ENCODE measurements at places on chromosomes 2 and 18.

- DNase-seq: no peak
These were observed 186.8 kb downstream of the ZNF521 start for GRCh38 chr18:25164848-25165811.

DNA sequence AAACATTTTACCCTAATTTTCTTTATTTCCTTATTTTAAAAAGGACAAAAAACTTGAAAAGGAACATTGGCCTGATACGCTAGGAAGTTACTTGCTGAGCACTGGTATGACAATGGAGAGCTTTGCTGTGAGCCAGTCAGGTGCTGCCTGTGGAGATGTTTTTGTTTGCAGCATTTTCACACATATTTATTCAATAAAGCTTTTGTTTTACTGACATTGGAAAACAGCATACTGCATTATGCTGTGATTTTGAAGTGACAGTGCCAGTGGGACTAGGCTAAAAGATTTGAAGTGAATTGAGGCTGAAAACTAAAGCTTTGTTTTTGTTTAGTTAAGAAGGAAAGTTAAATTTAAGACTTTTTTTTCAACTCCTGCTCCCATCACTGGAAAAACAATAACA, 470.7 kb upstream of the ZEB2 start:
- DNase-seq: no peak

DNA sequence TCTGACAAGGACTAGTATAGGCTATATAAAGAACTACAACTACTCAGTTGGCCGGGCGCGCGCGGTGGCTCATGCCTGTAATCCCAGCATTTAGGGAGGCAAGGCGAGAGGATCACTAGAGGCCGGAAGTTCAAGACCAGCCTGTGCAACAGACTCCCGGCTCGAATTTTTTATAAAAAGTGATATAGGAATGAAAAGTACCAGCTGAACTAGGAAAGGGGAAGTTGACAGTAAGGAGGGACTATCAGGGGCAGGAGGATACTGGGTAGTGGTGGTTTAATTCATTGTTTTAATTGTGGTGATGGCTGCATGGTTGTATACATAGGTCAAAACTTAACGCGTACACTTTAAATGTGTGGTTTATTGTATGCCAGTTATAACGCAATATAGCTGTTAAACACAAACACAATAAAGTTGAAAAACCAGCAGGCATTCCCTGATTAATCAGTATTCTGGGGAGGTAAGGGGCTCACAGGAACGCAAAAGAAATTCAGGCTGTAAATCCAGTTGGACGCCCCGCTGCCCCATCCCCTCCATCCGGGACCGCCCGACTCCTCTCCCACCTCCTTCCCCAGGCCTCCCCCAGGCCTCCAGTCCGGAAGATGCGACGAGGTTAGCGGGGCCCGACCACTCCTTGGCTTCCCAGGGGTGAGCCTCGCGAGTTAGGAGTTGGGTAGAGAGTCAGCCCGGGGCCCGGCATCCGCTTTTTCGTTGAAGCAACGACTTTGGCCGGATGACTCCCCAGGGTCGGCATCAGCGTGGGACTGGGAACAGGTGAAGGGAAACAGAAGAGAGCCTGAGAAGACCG, 746 bp upstream of the POLR1B start:
- peak; percentile 84 for DNase-seq

- DNase-seq: no peak
These were observed 92.0 kb upstream of the GULP1 start for GRCh38 chr2:188199716-188200128.

DNA sequence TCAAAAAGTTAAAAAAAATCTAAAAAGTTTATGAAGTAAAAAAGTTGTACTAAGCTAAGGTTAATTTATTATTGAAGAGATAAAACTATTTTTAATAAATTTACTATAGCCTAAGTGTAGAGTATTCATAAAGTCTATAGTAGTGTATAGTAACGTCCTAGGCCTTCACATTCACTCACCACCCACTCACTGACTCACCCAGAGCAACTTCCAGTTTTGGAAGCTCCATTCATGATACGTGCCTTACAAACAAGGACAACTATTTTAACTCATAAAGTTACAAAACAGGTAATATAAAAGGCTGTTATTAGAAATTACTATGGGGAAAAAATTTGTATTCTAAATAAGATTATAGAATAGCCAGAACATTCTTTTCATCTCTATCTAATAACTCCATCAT, 158.9 kb upstream of the FN1 start:
- no peak for DNase-seq

- DNase-seq: no peak
These were observed 172.5 kb upstream of the MGAT5 start for GRCh38 chr2:134081238-134081938.

GRCh38 chr18:72086421-72086820, 457.7 kb downstream of the CBLN2 start:
- DNase-seq: no peak

GRCh38 chr2:20012282-20013125, at the start of gene MATN3:
Gene MATN3 (minus strand): TSS chr2:20012668. CDS start chr2:20012631, 37 bp downstream.
- no peak for DNase-seq

- DNase-seq: no peak
These were observed 17.8 kb upstream of the SULT1C2 start for GRCh38 chr2:108270768-108271506.

- no peak for DNase-seq
These were observed 28.0 kb downstream of the RBBP8 start for GRCh38 chr18:22961156-22961555.

DNA sequence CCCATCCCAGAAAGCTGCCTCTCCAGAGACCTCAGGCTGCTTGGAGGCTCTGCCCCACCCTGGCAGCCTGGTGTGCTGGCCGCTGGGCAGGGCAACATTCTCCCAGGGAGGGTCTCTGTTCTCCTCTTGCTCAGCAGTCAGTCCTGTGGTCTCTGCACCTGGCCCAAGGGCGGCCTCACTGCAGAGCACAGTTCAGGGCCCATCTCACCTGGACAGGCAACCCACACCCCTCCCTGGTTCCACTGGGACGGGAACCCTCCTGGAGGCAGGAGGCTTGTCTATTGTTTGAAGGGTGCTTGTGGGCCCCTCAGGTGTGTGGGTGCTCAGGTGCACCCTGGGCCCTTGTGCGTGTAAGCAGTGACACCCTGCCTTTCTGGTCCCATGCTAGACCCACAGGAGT, 67.2 kb upstream of the OTOS start:
- no peak for DNase-seq

- DNase-seq: no peak
These were observed 14.0 kb downstream of the CAPN10 start for GRCh38 chr2:240600451-240600961.

DNA sequence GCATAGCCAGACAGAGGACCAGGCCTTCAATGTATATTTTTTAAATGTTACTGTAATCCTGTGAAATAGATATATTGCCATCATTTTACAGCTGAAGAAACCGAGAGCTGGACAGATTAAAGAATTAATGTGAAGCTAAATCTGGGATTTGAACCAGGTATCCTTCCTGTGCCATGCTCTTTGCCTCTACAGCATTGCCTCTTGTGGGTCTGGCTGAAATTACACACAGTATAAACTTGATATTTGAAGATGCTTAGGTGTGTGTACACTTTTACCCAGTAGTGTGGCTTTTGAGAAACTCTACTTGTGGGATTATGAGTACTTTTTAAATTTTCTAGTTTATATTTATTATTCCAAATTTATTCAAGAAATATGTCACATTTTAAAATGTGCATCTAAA, 264.5 kb downstream of the CNTNAP5 start:
- DNase-seq: no peak

DNA sequence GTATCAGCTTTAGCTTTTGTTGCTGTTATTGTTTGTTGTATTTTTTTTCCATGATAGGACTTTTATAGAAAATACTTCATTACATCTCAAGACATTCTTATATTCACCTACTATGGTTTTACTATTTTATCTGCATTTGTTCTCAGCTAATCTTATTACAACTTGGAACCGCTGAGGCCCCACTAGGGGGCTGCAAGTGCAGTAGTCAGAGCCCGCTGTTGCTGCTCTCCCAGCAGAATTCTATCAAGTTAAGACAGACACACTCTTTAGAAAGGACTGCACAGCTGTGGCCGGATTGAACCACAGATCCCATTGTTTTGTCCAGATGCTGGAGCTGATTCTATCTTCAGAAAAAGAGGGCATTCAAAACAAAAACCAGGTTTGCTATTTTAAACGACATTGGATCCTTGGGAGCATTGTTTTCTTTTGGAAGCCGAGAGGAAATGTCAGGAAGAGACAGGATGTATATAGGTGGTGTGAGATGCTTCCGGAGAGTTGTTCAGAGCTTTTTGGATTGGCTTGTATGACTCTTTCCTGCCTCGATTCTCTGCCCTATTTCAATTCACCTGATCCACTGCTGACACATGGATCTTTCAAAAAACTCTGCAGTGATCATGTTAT, 105.7 kb upstream of the GAREM1 start:
- peak; percentile 26 for DNase-seq

DNA sequence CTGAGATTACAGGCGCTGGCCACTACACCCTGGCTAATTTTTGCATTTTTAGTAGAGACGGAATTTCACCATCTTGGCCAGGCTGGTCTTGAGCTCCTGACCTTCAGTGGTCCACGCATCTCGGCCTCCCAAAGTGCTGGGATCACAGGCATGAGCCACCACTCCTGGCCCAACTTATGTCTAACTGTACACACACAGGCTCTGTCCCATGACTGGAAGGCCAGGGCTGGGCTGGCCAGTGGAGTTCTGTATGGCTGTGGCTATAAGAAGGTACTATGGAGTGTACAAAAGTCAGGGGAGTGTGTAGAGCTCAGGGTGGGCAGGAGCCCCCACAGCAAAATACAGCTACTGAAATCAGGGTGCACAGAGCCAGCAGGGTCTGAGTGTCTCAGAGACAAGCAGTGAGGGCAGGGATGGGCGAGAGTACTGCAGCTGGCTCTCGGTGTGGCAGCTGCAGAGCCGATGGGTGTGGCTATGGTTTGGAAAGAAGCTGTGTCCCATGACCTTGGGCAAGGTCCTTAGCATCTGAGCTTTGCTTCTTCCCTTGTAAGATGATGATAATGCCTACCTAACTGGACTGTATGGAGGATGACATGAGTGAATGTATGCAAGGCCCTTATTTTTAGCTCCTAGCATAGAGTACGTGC, 10.4 kb upstream of the MSGN1 start:
- peak; percentile 15 for DNase-seq

DNA sequence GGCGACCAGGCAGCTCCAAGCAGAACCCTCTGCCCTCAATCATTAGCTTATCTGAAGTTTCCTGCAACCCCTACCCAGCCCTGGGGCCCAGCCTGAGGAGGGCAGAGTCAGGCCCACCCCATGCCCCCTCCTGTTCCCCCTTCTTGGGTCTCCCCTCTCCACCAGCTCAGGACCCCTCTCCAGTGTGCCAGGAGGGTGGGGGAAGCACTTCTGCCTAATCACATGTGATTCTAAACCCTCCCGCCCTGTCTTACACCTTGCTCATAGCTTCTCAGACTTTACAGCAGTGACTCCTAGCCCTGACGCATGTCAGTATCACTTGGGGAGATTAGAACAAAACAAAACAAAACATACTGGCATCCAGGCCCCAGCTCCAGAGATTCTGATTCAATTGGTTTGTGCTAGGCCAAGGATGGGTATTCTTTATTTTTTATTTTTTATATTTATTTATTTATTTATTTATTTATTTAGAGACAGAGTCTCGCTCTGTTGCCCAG, 42.5 kb upstream of the ASAP2 start:
- no peak for DNase-seq

DNA sequence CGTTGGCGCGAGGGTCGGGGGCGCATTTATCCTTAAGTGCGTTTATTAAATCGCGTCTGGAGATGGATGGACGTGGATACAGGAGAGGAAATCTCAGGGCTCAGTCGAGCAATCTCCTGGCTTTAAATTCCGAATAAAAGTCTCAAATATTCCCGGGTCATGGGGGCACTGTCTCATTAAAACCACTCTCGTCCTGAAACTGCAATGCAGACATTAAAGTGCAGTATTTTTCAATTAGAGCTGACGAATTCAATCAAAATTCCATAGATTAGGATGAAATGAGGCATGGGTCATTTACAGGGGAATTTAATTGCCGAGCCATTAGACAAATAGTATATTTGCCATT, 10.7 kb upstream of the GBX2 start:
- no peak for DNase-seq

GRCh38 chr2:167834707-167835106, 412.7 kb downstream of the STK39 start:
- DNase-seq: no peak

GRCh38 chr18:78803104-78803503, 176.5 kb upstream of the SALL3 start:
- no peak for DNase-seq

DNA sequence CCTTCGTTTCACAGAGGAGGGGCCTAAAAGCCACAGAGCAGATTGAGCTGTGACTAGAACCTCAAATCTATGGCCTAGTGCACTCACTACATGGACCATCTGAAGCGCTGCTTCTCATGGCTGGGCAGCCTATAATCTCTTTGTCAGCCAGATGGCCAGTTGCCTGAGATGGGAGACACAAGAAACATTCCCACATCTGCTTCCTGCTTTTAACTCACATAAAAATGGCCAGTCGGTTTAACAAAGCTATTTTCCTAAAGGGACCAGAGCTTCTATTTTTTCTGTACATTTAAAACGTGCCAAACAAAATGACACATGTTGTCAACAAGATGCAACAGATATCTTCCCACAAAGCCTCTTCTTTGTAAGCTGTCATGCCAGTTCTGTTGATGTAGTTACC, 173.8 kb downstream of the GFPT1 start:
- DNase-seq: no peak

DNA sequence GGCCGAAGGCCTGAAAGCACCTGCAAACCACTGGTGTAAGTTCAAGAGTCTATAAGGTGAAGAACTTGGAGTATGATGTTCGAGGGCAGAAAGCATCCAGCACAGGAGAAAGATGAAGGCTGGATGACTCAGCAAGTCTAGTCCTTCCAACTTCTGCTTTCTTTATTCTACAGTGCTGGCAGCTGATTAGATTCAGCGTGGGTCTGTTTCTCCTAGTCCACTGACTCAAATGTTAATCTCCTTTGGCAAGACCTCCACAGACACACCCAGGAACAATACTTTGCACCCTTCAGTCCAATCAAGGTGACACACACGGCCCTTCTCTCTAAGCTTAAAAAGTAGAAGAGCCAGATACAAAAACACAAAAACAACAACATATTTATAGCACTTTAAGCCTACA, 43.4 kb downstream of the NMS start:
- no peak for DNase-seq

GRCh38 chr2:19879120-19879519, 22.7 kb downstream of the TTC32 start:
- no peak for DNase-seq

- DNase-seq: no peak
These were observed 99.6 kb downstream of the PTGR3 start for GRCh38 chr18:75109319-75109691.

DNA sequence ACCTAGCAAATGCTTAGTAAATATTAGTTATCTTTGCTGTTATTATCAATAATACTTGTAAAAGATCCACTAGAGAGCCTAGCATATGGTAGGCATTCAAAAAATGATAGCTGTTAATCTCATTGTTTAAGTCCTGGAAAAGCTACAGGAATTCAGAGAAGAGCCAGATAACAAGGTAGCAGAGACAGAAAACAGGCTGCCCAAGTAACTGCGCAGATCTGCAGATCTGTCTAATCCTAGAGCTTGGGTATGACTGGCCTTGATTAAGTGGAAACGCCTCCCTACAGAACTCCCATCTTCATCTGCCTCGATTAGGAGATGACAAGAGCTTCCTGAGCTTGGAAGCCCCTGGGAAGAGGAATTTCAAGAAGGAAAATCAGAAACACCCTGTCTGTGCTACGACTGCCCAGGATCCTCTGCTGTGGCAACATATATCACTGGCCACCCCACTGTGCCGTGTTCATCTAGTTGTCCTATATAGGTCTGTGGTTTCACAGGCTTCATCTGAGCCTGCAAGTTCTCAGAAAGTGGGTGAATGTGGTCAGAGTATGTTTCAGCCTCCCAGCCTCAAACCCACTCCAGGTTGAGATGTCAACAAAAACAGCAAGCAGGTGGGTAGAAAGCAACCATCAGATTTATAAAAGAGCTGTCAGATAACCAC, 151.5 kb upstream of the PKDCC start:
- no peak for DNase-seq
